ENCODE measurements at places on chromosomes 16 and 17.

DNA sequence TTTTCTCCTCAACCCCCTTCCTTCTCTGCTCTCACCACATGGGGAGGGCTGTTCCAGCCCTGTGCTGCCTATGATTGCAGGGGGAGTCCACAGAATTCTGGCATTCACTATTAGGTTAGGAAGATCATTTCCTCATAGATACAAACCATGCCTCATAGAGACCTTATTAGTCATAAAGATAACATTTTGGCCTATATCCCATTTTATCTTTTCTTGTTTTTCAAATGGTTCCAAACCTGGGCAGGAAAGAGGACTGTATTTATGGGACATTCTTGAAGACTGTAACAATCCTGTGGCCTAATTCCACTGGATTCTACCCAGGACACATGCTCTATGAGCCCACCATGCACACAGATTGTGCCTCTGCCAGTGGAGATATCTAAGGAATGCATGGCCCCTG is 51.7 kb downstream of the ASIC2 start:
- DNase-seq, result no peak

- DNase-seq, result no peak
These were observed 329.8 kb downstream of the PMP22 start for GRCh38 chr17:14935139-14935841.

DNA sequence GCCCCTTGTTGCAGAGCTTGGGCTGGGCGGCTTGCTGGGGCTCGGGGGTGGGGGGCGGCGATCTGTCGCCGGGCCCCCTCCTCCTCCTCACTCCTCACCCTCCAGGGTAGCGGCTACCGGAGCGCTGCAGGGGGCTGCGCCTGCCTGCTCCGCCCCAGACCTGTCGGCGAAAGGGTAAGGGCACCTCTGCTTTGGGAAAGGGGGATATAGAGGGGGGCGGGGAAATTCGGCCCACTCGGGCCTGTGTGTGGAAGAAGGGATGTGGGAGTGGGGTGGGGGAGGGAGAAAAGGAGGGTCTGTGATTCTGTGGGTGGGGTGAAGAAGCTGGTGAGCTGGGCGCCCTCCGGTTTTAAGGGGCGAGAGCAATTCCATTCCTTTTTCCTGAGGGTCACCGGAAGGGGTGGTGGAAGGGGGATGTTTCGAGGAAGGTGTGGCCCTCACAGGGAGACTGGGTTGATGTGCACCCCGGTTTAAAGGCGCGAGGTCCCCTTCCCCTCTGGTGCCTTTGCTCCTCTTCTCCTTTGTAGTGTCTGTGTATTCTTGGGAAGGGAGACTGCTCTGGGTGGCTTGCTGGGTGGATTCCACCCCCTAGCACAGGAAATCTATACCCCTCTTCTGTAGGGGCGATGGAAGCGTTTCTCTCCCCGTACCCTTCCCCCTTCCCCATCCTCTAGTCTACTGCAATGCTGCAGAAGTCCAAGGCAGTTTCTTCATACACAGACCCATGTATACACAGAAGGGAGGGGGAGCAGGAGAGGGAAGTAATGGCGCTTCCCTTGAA is 878 bp downstream of the TAOK1 start:
- DNase-seq, result no peak

DNA sequence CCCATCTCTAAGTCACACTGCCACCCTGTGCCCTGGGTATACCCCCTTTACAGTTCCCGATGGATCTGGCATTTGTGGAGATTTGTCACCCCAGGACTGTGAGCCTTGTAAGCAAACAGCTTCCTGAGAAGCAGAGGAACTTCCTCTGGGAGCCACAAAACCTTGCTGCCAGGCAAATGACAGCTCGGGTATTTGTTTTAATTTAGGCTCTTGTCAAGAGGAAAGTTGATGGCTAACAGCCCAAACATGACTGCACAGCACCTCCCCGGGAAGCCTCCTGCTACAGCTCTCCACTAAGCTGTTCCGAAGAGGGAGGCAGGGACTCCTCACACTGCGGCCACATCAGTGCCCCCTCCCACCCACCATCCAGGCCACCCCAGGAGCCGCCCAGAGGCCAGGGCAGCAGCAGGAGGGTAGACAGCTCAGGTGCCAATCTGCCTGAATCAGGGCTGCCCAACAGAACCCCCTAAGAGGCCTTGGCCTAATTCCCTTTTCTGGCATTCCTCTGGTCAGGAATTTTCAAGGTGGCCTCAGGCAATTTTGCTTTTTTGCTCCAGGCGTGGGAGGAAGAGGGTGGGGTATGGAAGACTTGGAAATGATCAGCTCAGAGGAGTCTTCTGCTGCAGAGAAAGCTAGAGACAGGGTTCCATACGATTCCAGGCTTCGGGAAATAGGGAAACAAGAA is 2.6 kb downstream of the ABR start:
- no peak for DNase-seq

- no peak for DNase-seq
These were observed 34.5 kb downstream of the MAP1LC3B start for GRCh38 chr16:87426423-87427215.

DNA sequence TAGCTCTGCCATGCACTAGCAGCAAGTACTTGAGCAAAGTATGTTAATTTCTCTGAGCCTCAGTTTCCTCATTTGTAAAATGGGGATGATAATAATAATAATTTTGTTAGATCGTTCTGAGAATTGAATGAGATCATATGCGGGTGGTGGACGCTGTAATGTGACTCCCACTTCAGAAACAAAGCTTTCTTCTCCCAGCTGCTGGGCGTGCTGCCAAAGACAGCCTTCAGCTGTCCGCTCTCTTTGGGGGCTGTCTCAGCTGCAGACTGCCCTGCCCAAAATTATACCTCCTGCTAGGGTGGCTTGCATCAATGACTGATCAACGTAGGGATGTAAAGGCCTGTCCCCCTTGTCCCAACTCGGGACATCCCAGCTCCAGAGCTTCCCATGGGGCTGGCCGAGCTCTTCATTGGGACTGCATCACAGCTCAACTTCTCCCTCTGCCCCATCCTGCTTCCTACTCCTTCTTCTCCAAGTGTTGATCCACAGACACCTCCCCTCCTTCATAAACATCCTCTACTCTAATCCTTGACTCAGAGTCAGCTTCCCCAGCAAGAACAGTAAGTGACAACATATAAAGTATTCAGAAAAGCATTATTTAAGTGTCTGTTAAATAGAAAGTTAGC is 30.7 kb upstream of the CDH5 start:
- peak; percentile 59 for DNase-seq

- DNase-seq, result no peak
These were observed 1000.4 kb downstream of the CDH11 start for GRCh38 chr16:64121473-64121872.

- no peak for DNase-seq
These were observed 102.4 kb downstream of the SPECC1 start for GRCh38 chr17:20111538-20111937.

DNA sequence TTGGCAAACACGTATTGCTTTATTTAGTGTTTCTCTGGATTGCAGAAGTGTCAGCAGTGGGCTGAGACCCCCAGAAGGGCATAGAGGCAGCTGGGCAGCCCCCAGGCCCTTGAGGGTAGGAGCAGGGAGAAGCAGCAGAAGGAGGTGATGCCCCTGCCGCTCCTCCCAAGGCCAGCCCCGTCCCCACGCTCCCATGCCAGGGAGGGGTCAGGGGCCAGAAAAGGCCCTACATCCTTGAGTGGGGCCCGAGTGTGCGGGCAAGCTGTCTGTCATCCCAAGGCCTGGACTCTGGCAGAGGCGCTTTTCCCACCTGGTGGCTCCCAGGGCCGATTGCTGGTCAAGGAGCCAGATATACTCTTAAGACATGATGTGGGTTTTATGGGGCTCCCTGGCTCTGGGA is 8.2 kb upstream of the CRK start:
- no peak for DNase-seq

GRCh38 chr16:89507214-89507833 is 879 bp upstream of the SPG7 start:
- no peak for DNase-seq

DNA sequence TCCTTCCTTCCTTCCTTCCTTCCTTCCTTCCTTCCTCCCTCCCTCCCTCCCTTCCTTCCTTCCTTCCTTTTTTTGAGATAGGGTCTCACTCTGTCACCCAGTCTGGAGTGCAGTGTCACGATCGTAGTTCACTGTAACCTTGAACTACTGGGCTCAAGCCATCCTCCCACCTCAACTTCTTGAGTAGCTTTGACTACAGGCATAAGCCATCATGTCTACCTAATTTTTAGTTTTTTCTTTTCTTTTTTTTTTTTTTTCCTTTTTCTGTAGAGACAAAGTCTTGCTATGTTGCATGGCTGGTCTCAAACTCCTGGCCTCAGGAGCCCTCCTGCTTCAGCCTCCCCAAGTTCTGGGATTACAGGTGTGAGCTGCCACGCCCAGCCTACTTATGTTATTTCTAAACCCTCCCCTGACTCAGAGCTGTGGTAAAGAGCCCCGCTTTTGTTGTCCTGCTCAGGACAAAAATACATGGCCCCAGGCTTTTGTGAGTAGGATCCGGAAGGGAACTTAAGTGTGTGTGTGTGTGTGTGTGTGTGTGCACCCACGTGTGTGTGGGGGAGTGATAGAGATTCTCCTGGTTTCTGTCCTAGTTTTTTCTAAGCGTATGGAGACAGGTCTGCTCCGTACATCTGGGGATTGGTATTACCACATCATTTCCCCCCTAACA is 67.1 kb downstream of the PRKCB start:
- no peak for DNase-seq

- DNase-seq, result no peak
These were observed 252.4 kb downstream of the GRIN2A start for GRCh38 chr16:9929836-9930235.

GRCh38 chr17:61312406-61313295 is 87.0 kb upstream of the TBX2 start:
- DNase-seq, result no peak

- no peak for DNase-seq
These were observed 24.7 kb downstream of the WIPF2 start for GRCh38 chr17:40243761-40244160.

DNA sequence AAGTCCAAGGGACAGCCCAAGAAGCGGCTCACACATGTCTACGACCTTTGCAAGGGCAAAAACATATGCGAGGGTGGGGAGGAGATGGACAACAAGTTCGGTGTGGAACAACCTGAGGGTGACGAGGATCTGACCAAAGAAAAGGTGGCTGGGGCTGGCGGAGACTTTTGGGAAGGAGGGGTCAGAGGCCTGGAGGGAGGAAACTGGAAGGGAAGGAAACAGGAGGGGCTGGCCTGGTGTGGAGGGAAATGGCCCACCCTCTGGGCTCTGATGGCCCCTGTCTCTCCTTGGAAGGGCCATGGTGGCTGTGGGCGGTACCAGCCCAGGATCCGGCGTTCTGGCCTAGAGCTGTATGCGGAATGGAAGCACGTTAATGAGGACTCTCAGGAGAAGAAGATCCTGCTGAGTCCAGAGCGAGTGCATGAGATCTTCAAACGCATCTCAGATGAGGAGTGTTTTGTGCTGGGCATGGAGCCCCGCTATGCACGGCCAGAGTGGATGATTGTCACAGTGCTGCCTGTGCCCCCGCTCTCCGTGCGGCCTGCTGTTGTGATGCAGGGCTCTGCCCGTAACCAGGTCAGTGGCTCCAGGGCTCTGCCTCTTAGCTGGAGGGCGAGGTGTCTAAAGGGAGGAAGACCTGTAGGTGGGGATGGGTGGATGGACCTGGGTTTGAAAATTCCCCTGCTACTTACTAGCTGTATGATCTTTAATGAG is 12.5 kb downstream of the POLR2A start:
- no peak for DNase-seq

- DNase-seq, result no peak
These were observed 70.5 kb upstream of the CDYL2 start for GRCh38 chr16:80874925-80875324.

Measured in NCI-H2081 treated with DMSO at 0.1 percent for 48 hours (cell line).